ENCODE measurements at places on chromosomes 6 and 20.

DNA sequence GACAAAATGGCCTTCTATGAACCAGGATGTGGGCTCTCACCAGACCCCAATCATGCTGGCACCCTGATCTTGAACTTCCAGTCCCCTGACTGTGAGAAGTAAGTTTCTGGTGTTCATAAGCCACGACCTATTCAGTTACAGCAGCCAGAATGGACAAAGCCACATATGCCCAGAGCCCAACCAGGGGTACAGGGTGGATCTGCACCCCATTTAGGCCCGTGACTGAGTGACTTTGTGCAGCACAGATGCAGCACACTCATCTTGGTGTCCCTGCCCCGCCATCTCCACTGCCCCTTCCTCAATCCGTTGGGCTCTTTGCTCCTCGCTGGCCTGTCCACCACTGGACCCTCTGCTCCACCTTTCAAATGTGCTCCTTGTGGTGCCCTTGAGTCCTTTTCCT lies 205.6 kb downstream of the QKI start:
- DNase-seq, result no peak

GRCh38 chr6:127397729-127398630 lies 54.6 kb upstream of the ECHDC1 start:
- DNase-seq, result no peak

DNA sequence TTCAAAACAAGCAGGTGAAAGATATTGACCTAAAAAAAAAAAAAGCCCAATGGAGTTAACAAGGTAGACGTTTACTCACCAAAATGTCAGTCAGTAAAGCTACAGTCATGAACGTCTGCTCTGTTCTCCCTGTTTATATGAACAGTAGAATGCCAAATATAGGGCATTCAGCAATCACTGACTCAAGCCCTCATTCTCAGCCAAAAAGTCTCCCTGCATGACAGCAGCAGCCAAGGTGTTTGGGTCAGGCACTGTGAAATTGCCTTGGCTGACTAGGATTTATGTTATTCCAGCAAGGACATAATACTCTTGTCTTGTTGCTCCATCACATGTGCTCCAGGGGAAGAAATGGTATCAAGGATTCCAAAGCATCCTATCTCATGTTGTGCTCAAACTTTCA lies 194.7 kb upstream of the RSPO3 start:
- no peak for DNase-seq

- DNase-seq, result no peak
These were observed 66.5 kb downstream of the REV3L start for GRCh38 chr6:111416529-111416928.

- no peak for DNase-seq
These were observed 85.9 kb downstream of the FBXO5 start for GRCh38 chr6:152896923-152897322.

GRCh38 chr6:168524571-168525001 lies 83.6 kb downstream of the SMOC2 start:
- no peak for DNase-seq

- no peak for DNase-seq
These were observed 19.5 kb upstream of the MAP3K4 start for GRCh38 chr6:160972111-160972510.

DNA sequence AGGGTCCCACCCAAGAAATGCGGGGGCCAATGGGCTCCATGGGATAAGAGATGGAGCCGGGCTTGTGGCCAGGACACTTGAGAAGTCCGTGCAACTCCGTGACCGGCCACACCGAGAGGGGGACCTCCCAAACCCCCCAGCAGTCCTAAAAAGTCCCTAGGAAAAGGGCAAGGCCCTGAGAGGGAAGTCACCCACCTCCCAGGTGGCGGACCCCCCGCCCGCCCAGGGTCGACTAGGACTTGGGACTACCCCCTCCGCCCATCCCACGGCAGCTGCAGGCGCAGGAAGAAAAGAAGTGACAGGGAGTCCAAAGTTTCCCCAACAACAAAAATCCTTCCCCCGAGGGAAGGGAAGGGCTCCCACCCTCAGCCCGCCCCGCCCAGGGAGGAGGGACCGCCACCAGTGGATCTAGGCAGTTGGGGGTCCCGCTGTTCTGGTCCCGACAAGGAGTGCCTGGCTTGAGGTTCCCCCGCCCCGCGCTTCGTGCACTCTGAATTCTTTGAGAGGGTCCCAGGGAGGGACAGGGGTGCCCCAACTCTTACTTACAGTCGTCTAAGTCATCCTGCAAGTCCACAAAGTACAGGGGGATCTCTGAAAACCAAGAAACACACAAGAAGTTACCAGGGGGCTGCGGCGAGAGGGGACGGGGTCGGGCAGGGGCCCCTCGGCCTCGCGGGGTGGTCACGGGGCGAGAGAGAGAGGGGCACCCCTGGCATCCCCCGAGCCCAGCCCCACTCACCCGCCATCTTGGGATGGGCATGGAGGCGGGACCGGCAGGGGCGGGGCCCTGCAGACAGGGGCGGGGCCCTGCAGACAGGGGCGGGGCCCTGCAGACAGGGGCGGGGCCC lies 611 bp upstream of the RAB22A start:
- peak; percentile 71 for DNase-seq

- DNase-seq, result no peak
These were observed 156.6 kb downstream of the OTOR start for GRCh38 chr20:16904751-16905150.

GRCh38 chr6:47875593-47875992 lies 93.8 kb downstream of the OPN5 start:
- no peak for DNase-seq

DNA sequence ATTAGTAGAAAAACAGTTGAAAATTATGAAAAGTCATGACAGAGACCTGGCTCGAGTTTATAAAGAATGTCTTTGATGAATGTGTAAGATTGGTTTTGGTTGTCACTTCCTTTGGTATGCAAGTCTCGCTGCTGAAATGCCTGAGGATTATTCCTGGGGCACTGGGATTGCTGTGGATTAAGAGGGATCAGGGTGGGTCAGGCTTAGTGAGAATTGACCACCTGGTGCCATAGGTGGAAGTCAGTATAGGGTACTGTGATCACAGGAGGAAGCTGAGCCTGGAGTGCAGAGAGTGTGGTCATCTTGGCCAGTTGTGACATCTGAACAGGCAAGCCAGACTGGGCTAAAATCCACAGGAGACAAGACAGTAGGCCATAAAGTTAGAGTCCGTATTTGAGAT lies 34.9 kb downstream of the CEP43 start:
- DNase-seq, result no peak
